ENCODE measurements at places on chromosomes 6 and 20.

- DNase-seq: no peak
Observed at GRCh38 chr20:32753731-32754130, 8.5 kb upstream of the DNMT3B start.

GRCh38 chr6:74651948-74652842 lies 553.7 kb downstream of the COL12A1 start:
- DNase-seq: no peak

DNA sequence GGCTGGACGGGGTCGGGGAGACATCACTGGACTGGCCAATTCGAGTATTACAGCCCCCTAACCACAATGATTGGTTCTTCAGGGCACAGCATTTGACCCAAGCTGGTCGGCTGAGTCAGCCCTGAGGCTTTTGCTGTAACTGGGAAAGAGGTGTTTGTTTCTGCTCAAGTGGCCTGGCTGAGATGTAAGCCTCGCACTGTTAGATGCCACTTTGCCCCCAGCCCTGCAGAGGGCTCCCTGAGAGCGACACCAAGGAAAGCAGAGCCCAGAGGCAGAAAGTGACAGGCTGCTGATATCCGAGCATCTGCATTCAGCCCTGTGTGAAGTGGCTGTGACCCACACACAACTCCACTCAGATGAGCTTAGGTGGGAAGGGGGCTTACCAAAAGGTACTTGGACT lies 19.4 kb downstream of the ERGIC3 start:
- peak; percentile 35 for DNase-seq

DNA sequence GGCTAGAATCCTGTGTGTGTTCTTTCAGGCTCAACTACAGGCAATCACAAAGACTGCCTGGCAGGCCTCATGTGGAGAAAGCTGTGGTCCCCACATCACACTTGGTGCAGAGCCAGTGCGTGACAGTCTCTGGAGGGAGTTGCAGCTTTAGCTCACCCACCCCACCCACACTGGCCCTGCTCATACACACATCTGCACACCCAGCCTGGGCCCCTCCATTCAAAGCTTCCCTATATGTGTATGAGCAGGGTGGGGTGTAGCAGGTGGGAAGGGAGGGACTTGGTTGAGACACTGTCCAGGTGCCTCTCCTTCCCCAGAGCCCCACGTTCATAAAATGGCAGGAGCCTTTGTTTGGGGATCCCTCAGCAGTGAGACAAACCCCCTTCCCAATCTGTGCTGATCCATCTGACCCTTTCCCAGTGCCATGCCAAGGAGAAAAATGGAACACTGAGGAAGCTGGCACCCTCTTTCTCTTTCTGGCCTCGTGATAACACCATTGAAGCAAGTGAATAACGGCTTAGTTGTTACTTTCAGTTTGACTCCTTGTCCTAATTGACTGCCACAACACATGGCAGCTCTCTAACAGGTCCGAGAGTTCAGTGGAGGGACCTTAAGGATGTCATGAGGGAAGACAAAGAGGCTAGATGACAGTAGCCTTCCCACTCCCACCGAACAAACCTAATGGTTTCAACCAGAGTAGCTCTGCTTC lies 53.8 kb upstream of the NRSN1 start:
- DNase-seq: no peak

GRCh38 chr6:9581155-9581554 lies 833.7 kb downstream of the TFAP2A start:
- DNase-seq: peak; percentile 36

GRCh38 chr20:17714597-17714996 lies 14.8 kb downstream of the BANF2 start:
- no peak for DNase-seq

- no peak for DNase-seq
Observed at GRCh38 chr6:74741646-74742045, 464.2 kb downstream of the COL12A1 start.

GRCh38 chr6:105985816-105986632 lies 100.1 kb upstream of the PRDM1 start:
- no peak for DNase-seq

- no peak for DNase-seq
Observed at GRCh38 chr6:160217073-160217472, 41.5 kb downstream of the SLC22A2 start.
